Activated CD4-positive, alpha-beta memory T cell treated with anti-CD3 and anti-CD28 coated beads for 36 hours (primary cell): ENCODE measurements at places on chromosomes 4 and X.
A peak's percentile ranks its signal among the peaks of the same experiment; 100 is the strongest.

DNA sequence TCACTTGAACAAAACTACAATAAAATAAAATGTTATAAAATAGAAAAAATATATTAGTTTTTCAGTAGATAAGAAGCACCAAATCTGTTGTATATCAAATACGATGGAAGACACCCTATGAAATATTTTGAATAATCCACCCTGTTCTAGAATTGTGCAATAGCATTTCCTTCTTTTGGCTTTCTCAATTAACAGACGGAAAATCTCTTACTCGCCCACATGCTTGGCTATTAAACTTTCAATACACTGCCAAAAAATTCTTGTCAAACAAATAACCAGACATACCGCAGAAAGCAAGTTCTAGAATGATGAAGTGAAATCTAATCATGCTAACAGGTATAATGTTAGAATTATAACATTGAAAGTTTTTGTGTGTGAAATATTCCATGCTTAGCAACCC, 671.6 kb upstream of the SLIT2 start:
- no peak for DNase-seq

DNA sequence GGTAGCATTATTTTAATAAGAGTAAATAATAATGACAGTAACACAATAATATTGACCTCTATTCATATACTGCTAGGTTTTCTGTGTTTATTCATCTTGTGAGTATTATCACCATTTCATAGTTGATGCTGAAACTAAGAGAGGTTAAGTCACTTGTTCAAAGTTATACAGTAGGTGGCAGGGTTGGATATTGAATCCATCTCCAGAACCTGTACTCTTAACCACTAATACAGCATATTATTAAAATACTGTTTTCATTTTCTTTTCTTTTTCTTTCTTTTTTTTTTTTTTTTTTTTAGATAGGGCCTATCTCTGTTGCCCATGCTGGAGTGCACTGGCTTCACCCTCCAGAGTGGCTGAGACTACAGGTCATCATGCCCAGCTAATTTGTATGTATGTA, 7.1 kb upstream of the ELF2 start:
- DNase-seq: no peak

GRCh38 chr4:20196476-20196875, 55.2 kb upstream of the SLIT2 start:
- no peak for DNase-seq

- DNase-seq: no peak
Observed at GRCh38 chr4:182175788-182176519, 67.2 kb upstream of the TENM3 start.

DNA sequence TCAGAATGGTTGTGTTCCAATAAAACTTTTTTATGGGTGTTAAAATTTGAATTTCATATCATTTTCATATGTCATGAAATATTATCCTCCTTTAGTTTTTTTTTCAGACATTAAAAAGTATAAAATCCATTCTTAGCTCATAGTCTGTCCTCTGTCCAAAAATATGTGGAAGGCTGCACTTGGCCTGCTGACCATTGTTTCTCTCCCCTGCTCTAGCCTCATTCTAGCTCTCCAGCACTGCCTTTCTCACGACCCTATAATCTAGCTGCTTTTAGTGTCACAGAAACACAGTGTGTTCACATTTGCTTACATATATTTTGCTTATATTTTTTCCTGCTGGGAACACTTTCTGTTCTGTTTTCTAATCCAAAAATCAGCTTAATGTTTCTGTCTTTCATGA, 165.0 kb upstream of the ANK2 start:
- DNase-seq: no peak

DNA sequence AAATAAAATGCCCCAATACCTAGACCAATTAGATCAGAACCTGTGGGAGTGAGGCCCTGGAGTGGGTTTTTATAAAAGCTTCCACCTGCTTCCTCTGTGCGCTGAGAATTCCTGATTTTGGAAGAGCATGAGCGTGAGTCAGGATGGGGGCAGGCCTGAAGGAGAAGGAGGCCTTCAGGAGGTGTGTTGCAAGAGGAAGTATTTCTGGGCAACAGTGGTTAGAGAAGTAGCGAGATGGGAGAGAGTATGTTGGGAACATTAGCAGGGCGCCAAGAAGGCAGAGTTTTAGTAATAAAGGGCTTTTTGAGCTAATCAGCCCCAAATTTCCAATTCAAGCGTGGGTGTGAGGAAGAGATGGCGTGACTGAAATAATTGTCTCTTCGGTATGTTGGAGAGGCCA, 349.8 kb downstream of the UNC5C start:
- no peak for DNase-seq

DNA sequence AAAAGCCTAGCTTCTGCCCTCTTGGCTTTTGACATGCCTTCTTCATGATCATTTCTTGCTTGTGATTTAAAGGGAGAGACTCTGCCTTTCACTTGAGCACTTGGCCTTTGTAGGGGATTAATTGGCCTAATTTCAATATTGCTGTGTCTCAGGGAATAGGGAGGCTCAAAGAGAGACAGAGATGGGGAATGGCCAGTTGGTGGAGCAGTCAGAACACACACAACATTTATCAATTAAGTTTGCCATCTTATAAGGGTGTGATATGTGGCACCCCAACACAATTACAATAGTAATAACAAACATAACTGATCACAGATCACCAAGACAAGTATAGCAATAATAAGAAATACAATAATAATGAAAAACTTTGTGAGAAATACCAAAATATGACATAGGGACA, 122.5 kb upstream of the VCX start:
- no peak for DNase-seq

DNA sequence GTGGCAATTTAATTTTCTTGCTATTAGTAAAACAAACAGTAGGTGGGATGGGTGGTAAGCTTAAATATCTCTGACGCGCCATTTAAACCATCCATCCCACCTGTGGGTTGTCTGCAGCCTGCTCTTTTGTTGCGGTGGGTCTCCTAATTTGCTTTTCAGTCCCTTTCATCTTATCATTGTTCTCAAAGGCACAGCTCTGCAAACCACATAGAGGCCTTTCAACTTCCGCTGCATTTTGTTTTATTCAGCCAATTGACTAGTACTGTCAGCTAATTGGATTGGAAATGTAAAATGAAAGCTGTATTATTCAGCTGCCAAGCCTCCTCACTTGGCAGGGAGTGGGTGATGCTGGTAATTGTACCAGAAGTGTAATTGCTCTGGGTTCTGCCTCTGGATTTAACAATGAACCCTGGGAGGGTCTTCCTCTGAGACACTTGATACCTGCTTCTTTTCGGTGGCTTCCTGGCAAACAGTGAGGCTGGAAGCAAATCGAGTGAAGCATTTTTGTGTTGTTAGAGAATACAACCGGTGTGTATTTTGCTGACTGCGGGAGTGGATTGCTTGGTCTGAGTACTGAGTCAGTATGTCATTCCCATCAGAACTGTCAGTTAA, 165.6 kb downstream of the FRAS1 start:
- no peak for DNase-seq

DNA sequence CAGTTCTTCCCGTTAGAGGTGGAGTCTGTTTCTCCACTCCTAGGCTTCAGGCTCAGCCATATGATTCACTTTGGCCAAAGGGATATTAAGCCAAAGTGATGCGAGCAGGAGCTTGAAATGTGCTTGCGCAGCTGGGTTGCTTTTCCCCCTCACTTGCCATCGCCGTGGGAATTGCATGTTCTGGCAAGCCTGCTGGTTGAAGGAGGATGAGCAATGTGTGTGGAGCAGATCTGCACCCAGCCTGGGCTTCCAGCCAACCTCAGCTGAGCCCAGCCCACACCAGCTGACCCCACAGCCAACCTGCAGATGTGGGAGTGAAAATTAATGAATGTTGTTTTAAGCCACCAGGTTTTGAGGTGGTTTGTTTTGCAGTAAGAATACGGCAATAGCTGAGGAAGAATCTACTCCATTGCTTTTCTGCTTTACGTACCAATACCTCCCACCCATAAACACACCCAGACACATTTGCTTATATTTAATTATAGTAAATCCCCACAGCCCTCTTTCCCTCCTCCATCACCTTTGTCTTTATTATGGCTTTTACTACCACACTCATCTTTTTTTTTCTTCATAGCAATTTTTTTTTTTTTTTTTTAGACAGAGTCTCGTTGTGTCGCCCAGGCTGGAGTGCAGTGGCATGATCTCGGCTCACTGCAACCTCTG, 132.8 kb upstream of the FUNDC1 start:
- no peak for DNase-seq

DNA sequence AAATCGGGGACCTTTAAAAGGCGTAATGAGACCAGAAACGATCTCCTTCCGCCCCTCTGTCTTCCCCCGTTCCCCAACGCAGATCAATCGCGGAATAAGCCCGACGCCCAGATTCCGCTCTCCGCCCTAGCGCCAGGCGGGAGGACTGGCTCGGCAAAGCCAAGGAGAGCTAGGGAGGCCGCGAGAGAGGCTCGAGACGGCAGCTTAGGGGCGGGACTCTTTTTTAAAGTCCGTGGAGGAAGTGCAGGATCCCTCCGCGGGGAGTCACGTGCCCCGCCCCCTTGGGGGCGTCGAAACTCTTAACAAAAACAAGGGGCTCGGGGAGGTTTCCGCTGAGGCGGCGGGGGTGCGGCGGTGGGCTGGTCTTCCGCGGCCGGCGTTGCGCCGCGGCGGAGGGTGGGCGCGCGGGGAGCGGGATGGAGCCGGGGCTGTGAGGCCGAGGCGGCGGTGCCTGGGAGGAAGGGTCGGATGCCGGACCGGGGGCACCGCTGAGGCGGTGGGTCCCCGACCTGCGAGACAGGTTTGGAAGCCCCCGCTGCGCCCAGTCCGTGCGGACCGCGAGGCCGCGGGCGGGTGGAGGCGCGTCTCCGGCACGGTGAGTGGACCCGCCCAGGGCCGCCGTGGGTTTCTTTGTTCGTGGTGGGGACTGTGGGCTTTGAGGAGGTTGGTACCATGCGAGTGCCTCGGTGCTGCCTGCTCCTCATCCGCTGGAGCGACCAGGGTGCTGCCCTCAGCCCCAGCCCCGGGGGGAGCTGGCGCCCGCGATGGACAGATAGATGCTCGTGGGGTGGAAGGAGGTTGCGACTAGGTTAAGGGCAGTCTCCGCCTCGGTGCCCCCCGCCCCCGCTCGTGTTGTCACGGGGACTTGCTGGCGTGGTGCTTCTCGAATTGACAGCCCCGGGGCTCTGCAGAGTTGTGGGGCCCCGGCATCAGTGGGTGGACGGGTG, at the start of gene CCNG2:
Gene CCNG2, plus strand, starts transcription at position 296 of the 947 bp plus-strand sequence. CDS start 1,326 bp downstream, outside the sequence.
- DNase-seq: peak; percentile 83

- DNase-seq: no peak
Observed at GRCh38 chr4:165827018-165827417, 46.0 kb upstream of the TLL1 start.

- DNase-seq: peak; percentile 51
Observed at GRCh38 chr4:87973283-87974169, 2.0 kb upstream of the SPP1 start.

DNA sequence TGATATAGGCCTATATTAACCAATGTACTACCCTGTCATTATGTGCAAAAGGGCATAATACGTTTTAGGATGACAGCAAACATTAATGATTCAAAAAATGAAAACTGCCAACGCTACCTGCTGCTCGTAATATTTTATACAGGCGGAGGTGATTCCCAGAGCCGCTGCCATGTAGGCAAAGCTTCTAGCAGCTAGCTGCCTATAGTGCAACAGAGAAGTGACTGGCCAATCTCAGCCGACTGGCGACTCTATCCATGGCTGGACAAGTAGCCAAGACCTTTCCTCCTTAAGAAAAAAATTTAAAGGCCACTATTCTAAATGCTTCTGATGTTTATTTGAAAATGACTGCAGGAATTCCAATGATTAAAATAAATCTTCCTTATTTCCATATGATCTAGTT, 1.9 kb downstream of the PPARGC1A start:
- no peak for DNase-seq

DNA sequence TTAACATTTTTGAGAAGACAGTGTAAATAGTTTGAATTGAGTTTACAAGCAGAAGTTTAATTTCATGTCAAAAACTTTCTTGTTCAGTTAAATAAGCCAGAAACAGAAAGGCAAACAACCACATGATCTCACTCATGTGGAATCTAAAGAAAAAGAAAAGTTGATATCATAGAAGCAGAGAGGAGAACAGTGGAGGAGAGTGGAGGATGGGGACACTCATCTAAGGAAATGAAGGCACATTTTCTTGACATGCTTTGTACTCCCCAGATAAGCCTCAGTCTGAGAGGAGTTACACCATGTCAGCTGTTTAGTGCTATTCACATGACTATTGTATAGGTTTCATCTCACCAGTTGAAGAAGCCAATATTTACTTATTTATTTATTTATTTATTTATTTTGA, 13.5 kb downstream of the SNCA start:
- no peak for DNase-seq

DNA sequence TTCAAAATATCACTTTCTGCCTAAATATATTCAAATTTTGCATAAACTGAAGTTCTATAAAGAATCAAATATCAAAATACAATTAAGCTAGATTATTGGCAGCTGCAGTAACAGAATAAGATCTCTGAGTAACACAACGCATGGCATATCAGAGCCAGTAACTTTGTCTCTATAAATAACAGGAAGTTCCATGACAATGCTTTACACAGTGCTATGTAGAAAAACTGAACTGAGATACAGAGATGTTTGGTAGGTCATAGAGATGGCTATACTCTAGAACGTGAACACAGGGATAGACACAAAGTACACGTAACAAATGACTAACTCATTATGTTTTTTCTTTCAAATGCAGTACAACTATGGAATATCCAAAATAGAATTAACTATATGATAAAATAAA, 18.2 kb downstream of the UBE2D3 start:
- no peak for DNase-seq

GRCh38 chr4:85763202-85763601, 288.3 kb downstream of the ARHGAP24 start:
- DNase-seq: no peak

- DNase-seq: no peak
Observed at GRCh38 chr4:100593935-100594334, 76.1 kb upstream of the EMCN start.

DNA sequence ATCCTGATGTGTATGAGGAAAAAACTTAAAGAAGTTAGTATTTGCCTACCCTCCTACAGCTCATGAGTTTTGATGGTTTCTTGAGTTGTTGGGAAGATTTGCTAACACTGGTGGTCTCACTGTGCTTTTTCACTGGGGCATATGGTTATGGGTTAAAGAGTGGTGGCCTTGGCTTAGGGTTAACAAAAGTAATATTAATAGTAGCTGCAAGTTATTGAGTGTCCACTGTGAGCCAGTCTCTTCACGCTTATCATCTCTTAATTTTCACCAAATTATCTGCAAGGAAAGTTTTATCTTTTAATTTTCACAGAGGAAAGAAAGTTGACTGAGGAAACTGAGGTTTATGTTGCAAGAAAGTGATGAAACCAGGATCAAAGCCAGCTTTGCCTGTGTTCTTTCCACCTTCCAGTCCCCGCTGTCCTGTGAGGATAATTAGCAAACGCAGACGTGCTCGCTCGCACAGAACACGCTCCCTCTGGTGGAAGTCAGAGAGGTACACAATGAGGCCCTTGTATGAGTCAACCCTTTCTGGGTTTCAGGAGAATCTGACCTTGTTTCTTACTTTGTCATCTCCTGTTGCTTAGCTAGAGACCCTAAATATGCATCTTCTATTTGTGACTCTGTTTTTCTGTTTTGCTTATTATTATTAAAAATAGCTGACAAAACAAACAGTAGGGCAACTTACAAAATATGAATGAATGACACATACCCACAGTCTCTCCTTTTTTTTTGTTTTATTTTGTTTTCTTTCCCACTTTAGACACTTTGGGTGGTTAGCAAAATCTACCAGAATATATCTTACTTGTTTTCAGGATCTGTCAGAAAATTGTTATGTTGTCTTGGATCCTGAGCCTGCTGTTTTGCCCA, 94.3 kb downstream of the DDIT4L start:
- peak; percentile 72 for DNase-seq

GRCh38 chr4:21735866-21736265, 212.7 kb downstream of the KCNIP4 start:
- DNase-seq: no peak

- DNase-seq: peak; percentile 77
Observed at GRCh38 chrX:102155806-102156179, at the start of gene BEX5. Gene BEX5, minus strand, starts transcription at chrX:102155977. Its CDS starts 1,712 bp downstream, at chrX:102154265.
